ENCODE measurements at places on chromosomes 1 and 21.

DNA sequence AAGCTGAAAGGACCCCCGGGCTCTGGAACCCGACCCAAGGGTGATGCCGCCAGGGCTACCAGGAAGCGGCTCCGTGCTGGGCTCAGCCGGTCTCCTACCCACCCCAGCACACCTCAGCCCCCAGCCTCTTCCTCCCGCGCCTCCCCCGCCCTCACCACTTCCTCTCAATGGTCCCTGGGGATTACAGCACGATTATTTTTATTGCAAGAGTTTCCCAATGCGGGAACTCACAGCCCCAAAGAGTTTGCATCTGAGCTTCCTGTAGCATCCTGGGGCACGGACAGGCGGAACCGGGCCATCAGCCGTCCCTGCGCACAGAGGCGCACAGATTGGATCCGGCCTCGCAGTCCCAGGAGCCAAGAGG is 8.7 kb upstream of the SLX9 start:
- no peak for DNase-seq

DNA sequence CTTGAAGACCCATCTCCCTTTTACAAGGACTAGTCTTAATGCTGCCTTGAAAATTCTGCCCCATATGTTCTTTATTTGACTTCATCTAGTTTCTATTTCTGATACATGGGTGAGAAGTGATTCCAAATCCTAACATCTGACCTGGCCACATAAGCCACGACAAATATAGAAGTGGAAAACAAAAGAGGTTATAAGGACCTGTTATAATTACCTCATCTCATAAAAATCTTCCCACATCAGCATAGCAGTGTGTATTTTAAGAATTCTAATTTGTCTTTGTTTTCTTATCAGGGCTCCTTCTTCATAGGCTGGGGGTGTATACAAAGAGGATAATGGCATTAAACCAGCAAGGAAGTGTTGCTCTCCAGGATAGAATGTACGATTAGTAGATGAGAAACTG is 1007.4 kb downstream of the TTLL7 start:
- DNase-seq: no peak

- DNase-seq: no peak
These were observed 43.8 kb upstream of the SELENON start for GRCh38 chr1:25756215-25756614.

GRCh38 chr1:153697191-153698019 is 18.9 kb downstream of the NPR1 start:
- DNase-seq: no peak

DNA sequence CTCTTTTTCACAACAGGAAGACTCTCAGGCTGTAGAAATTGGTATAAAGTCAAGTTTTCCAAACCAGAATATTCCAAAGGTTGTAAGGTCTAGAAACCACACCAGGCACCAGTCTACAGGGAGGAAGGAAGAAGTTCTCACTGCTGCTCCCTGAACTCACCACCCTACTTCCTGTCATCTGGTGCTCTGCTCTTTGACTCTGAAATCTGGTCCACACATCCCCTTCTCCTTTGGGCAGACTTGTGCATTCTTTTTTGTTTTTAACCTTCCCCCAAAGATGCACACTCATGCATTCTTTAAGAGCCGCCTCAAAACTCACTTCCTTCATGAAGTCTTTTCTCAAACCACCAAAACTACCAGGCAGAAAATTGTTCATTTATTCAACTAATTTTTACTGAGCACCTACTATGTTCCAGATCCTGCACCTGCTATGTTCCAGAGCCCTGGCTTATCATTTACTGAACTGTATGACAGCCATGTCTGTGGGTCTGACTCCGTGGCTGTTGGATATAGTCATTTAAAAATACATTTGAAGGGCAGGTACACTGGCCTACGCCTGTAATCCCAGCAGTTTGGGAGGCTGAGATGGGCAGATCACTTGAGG is 30.1 kb upstream of the EPS15 start:
- no peak for DNase-seq

- no peak for DNase-seq
These were observed 50.4 kb downstream of the DISP3 start for GRCh38 chr1:11529330-11529729.

DNA sequence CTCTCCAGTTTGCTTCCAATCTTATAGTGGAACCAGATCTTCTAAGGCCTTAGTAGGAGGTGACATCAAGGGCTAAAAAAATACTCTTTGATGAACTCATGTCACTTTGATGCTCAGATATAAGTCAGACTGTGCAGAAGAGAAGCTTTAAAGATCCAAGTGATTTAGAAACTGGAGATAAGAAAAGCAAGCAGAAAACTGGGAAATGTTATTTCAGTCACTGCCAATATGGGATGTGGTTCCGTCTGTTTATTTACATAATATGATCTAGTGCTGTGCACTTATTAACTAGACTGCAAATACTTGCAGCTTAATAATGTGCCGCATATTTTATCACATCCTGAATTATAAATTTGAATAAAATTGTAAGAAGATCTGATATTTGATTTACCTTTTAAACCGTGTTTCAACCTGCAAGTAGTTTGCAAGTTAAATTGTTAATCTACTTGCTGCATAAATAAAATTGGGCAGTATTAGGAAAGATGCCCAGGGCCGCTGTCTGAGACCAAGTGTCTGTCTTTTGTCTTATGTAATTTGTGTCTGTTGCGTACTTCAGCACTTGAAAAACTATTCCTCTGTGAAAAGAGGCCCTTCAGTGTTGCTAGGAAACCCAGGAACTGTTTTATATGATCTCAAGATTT is 29.6 kb downstream of the CXADR start:
- DNase-seq: no peak

DNA sequence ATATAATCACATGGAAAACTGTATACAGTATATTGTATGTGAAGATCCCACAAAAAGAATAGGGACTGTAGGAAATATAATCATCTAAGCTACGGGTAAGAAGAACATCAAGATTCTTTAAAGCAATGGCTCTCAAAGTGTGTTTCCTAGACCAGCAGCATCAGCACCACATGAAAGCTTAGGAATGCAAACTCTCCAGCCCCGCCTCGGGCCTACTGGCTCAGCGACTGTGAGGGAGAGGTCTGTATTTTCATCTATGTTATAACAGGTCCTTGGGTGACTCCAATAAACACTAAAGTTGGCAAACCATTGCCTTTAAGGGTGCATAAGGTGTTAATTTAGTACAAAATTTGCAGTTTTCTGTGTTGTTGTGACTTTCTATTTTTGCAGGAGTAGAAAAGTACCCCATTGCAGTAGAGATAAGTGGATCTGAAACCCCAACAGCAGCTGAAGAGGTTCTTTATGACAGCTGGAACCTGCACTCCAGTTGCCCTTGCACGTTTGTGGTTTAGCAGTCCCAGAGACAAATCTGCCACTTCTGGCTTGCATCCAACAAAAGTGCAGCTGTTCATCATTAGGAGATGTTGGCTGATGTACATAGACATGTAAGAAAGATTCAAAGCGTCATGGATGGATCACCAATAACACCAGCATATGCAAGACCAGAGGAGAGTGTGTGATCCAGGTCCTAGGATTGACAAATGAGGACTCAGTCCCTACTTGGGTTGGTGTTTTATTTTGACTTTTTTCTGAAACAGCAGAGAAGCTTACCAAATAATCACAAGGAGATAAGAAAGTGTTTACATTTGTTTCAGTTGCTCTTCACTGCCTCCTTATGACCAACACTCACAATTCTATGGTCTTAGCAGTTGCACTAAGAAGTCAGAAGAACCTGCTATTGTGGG is 15.9 kb upstream of the IFNAR1 start:
- DNase-seq: no peak

- DNase-seq: no peak
These were observed 70.0 kb downstream of the PLD5 start for GRCh38 chr1:242454262-242455051.

- no peak for DNase-seq
These were observed 8.6 kb upstream of the SPSB1 start for GRCh38 chr1:9284061-9284460.

DNA sequence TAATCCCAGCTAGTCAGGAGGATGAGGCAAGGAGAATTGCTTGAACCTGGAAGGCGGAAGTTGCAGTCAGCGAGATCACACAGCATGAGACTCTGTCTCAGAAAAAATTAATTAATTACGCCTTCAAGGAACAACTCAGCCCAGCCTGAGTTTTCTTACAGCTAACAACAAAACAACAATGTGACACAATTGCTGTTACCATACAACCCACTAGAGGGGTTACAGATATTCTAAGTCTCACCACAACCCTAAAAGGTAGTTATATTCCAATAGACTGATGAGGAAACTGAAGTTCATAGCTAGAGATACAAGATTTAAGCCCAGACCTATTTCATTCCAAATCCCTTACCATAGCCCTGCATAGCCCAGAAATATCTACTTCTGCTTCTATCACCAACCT is 2.9 kb upstream of the LRRC8C start:
- no peak for DNase-seq

- DNase-seq: no peak
These were observed 10.0 kb upstream of the KPRP start for GRCh38 chr1:152747831-152748230.

- DNase-seq: no peak
These were observed 71.1 kb downstream of the RABGAP1L start for GRCh38 chr1:174230399-174230798.

- no peak for DNase-seq
These were observed 49.8 kb downstream of the NFASC start for GRCh38 chr1:204920511-204920910.

- DNase-seq: no peak
These were observed 61.9 kb downstream of the WNT9A start for GRCh38 chr1:227885648-227886502.

DNA sequence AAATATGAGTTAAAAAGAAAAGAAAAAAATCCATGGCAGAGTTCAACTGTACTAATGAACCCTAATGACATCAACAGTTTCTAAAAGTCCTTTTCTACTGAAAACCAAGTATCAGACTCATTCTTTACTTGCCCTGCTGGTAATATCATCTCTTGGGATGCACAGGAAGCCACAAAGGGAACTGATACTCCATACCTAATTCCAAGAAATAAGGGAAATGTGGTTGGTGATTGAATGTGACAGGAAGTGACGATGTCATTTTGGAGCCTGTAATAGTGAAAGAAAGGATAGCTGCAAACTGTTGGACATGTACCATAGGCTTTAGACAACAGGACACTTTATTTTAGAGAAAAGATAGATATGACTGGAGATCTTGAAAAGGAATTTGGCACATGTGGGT is 98.7 kb upstream of the VAV3 start:
- no peak for DNase-seq

- no peak for DNase-seq
These were observed 4.2 kb upstream of the CLCA4 start for GRCh38 chr1:86542631-86543030.

GRCh38 chr1:175133673-175134435 is 58.7 kb downstream of the KIAA0040 start:
- no peak for DNase-seq

DNA sequence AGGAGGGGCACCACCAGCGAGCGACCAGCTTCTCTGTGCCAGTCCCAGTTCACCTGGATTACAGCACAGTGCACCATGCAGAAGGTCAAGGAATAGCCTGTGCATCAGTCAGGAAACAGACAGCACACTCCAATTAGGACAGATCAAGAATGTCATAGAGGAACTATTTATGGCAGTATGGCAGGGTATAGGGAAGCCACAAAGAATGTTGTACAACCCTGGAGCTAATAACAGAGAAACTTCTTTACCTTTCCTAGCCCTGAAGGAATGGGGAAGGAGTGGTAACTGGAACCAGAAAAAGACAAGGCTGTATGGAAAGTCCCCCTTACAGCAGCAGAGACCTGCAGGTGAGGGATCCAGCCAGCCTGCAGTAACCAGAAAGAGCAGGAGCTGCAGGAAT is 87.8 kb upstream of the USP24 start:
- DNase-seq: no peak

DNA sequence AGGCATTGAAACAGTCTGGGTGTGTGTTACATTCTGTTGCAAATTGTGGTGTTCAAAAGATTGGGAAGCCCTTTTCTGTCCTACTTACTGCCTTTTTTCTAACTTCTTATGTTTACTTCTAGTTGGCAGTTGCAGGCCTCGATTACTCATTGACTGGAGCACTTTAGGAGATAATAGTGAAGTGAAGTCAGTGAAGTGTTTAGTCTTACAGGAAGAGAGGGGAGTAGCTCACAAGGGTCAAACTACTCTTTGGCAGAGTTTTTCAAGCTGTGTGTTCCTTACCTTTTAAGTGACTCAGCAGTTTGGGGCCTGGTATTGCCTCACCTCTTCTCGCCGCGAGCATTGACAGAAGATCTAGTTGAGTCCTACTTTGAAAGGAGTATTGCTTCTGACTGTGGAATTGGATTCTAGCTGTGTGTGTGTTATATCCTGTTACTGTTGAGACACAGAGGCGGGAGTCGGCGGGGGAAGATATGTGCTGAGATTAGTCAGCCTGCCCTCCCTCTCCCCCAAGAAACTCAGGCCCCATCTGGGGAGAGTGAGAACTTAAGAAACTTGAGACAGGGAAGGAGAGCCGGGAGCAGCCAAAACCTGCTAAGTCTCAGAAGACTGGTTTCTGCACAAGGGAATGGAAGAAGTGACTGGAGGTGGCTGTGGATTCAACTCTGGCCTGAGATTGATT is 19.3 kb downstream of the AHCYL1 start:
- DNase-seq: no peak

DNA sequence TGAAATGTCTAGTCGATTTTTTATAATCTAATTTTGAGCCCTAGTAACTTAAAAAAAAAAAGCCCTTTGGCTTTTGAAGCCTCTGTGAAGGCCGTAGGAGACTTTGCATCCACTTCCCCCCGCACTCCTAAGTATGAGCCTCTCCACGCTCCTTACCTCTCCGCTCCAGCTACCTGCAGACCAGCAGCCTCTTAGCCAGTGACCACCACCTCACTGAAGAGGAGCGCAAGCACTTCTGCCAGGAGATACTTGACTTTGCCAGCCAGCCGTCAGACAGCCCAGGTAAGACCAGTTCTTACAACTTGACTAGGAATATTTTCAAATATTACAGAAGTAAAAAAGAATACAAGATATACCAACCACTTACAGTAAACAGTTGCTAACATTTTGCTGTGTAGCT is 27.4 kb upstream of the PWP2 start:
- DNase-seq: no peak

DNA sequence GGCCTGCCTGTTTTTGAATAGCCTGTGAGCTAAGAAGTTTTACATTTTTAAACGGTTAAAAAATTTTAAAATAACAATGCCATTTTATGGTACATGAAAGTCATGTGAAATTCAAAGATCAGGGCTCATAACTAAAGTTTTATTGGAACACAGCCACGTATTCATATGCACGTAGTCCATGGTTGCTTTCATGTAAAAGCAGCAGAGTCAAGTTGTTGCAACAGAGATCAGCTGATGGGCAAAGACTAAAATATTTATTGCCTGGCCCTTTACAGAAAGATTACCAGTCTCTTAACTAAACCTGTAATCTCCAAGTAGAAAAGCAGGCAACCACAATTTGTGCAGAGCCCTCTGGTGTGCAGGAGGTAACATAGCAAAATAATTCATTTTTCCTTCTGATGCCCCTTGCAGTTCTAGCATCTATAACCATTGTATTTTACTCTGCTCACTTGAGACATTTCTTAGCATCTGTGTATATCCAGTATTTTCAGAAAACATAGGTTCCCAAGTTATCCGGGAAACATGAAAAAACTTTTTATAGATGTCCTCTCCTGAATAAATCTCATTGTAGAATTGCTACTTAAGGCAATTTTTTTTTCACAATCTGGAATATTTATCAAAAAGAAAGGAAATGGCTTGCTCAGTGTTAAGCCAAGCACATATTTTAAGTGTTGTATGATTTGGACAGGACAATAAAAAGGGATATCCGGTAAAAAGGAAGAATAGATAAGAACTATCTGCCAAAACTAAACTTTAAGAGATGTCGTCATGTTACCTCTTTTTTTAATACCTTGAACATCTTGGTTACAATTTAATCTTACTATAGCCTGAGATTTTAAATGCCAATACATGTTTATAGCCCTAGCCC is 430.8 kb downstream of the PLPP3 start:
- no peak for DNase-seq
